ENCODE measurements at places on chromosomes 7 and 10.

- no peak for DNase-seq
These were observed 502.0 kb upstream of the CELF2 start for GRCh38 chr10:10515479-10516204.

DNA sequence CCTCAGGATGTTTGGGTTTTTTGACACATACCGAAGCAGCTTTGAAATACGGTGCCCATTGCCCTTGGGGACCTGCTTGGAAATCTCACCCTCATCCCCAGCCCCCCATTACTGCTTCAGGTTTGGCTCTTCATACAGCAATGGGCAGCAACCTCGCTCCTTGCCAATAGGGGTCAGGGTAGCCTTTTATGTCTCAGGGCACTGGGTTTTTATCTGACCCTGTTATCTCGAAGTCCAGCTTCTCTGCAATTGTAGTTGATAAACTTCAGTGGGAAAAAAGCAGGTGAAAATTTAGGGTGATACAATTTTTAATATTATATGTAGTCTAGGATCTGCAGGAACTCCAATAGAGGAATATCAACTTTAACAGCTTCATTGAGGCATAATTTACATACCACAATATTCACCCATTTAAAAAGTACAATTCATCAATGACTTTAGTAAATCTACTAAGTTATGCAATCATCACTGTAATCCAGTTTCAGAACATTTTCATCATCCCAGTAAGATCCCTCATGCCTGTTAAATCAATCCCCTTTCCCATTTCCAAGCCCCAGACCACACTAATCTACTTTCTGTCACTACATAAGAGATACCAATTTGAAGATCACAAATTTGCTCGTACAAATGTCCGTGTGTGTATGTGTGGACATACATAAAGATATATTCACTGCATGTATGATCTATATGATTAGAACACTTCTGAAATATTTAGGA is 386.2 kb downstream of the KCNMA1 start:
- DNase-seq, result peak; percentile 59

DNA sequence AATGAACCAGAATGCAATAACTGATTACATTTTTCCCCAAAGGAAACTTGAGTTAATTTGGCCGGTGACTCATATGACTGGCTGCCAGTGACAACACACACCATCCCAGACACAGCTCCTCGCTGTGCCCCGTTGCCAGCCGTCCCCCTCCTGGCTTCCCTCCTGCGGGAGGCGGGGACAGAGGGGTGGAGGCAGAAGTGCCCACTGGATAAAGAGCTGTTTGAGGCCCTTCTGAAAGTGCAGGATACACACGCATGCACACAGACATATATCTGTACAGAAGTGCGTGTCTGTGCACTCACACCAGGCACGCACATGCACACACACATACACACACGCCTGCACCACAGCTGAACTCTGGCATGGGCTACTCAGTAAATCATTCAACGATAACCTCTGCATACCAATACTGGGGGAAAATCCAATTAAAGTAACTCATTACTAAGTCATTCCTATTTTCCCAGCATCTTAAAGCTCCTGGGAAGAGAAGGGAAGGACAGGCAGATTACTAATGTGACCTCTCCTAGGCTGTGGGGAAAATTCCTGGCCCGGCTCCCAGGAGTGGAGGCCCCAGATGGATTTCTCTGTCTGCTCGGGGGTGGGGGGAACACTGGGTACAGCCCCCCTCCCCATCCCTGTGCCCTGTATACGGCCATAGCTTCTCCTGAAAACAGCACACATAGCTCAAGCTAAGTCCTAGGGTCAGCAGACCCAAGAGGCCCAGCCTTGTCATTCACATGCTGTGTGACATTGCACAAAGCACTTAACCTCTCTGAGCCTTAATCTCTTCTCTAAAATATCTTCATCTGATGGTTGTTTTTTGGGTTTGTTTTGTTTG is 52.3 kb upstream of the MYL10 start:
- peak; percentile 94 for DNase-seq

DNA sequence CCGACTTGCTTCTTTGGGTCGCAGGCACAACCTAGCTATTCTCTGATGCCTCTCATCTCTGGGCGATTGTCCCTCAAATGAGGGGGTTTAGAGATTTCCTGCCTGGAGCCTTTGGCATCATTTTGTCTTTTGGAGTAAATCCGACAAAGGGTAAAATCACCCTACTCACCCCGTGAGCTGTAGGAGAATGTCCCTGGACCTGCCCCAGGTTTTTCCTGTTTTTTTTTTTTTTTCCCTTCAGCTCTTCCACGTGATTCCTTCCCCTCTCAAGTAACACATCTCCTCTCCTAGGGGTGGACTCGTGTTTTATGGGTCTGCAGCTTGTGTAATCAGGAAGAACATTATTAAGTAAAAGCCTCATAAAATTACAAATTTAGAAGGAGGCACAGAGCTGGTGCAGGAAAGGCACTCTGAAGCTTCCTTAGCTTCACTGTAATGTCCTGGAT is 128.4 kb upstream of the ZNF746 start:
- no peak for DNase-seq

DNA sequence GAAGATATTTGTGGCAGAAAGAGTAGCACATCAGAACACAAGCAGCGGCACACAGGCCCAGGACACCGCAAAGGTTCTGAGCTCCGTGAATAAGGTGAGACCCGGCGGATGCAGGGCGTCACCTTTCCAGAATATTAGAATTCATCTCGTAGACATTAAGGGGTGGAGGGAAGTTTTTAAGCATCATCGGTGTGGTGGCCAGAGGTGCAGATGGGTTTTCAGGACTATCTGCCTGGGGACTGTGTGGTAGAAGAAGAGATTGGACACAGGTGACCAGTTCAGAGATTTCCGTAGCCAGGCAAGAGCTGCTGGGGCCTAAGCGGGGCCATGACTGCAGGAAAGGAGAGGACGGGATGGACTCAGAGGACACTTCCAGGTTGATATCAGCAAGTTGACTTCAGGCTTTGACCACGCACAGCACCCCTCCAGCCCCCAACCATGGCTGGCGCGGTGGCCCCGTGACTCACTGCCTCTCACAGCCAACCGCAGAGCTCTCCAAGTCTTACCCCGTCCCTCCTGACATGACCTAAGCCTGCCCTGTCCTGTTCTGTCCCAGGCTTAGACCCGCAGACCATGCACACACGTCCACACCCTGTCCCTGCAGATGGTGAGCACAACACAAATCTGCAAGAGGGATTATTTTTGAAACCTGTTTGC is 97.2 kb downstream of the OAT start:
- no peak for DNase-seq

DNA sequence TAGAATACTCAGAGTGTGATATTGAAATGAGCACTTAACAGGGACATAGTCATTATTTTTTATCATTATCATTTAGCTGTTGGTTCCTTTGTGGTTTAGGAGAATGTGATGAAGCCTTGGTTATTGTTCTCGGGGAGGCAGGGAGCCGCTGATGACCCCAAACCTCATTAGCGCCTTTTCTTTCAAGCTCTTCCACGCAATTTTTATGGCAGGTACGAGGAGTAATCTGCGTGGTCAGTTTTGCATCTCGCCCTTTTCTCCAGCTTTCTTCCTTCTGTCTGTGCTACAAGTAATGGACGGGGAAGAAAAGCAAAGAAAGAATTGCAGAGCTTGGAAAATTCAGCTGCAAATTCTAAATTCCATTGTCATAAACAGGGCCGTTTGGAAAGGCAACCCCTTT is 338.4 kb downstream of the GLRX3 start:
- DNase-seq, result no peak

- no peak for DNase-seq
These were observed 8.3 kb upstream of the ELAPOR2 start for GRCh38 chr7:87067788-87068187.

- peak; percentile 53 for DNase-seq
These were observed 93.3 kb downstream of the BMS1 start for GRCh38 chr10:42875798-42876341.

DNA sequence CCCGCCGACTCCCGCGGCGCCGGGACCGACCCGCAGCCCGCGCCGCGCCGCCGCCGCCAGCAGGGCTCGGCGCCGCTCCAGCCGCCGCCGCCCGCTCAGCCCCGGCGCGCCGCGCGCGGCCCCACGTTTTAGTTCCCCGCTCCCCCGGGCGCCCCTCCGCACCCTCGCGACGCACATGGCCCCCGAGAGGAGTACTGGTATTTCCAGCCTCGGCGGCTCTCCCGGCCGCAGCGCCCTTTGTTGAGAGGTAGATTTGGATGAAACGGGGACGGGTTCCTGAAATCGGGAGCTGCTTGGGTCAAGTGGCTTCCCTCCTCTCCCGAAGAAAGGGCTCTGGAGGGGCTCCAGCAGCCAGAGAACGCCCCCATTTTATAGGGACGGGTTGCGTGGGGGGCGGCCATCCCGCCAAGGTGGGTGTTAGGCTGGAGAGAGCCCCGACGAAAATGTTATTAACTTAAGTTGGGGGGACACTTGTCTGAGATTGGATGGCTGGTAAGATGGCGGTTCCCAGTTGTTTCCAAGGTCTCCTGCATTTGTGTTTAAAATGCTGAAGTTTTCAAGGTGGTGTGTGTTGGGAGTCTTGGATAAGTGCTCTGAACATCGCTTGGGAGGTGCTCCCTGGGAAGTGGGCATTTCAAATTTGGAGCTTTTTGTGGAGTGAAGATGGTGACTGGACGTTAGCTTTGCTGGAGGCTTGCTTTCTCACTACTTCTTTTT is 1.2 kb downstream of the BMI1 start:
- DNase-seq, result peak; percentile 63

DNA sequence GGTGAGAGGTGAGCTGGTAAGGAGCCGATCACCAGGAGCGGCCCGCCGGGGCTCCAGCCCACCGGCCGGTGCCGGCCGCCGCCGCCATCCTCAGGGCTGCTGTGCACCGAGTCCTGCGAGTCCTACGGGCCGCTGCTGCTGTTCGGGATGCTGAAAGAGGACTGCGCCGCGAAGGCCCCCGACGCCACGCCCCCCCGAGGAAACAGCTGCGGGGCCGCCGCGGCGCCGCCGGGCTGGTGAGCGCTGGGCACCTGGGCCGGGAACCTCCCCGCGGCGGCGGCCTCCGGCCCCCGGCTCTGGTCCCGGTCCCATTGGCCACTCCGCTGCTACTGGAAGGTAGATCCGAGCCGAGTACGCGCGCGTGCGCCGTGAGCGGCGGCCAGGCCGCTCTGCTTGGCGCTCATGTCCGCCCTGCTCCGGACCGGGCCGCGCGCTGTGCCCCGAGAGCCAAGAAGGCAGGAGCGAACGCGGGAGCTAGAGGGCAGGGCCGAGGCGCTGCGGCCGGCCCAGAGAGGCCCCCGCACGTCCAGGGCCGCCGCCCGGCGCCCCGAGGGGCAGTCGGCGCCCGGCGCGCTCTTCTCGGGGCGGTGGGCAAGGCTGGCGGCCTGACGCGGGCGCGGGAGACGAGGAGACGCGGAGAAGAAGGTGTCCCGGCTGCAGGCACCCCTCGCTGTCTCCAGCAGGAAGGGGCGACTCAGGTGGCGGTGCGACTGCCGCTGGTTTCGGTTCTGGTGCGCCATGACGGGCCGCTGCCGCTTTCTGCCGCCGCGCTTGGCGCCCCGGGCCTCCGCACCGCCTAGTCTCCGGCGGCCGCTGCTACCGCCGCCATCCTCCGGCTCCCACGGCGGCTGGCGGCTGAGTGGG is 121.3 kb upstream of the WIPF3 start:
- DNase-seq, result peak; percentile 84

GRCh38 chr7:28761505-28761904 is 196.6 kb downstream of the TRIL start:
- DNase-seq, result no peak

DNA sequence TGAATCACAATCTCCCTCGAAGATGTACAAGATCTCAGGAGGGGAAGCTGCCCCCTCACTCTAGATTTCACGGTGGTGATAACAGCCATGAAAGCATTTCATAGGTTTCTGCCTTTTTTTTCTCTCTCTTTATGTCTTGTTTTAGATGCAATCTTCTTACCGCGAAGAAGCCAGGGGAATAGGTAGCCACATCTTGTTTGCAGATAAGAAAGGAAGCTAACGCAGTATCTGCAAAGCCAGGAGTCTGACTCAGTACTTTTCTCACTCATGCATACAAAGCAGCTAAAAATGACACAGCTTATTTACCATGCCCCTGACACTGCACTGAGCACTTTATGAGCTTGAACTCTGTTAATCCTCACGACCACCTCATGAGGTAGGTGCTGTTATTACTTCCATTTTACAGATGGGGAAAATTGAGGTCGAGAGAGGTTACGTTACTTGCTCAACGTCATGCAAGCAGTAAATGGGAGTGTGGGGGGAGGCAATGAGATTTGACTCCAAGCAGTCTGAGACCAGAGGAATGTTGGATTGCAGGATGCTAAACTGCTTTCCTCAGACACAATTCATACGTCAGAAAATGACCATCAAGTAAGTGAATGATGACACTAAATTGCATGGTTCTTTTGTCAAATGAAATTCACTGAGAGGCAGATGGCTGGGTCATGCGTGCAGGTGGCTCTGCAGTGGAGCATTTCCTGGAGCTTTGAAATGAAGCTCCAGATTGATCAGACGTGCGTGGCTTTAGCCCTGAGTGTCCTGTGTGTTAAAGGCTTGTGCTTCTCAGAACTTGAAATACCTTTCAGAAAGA is 3.3 kb downstream of the MAP3K8 start:
- peak; percentile 67 for DNase-seq

DNA sequence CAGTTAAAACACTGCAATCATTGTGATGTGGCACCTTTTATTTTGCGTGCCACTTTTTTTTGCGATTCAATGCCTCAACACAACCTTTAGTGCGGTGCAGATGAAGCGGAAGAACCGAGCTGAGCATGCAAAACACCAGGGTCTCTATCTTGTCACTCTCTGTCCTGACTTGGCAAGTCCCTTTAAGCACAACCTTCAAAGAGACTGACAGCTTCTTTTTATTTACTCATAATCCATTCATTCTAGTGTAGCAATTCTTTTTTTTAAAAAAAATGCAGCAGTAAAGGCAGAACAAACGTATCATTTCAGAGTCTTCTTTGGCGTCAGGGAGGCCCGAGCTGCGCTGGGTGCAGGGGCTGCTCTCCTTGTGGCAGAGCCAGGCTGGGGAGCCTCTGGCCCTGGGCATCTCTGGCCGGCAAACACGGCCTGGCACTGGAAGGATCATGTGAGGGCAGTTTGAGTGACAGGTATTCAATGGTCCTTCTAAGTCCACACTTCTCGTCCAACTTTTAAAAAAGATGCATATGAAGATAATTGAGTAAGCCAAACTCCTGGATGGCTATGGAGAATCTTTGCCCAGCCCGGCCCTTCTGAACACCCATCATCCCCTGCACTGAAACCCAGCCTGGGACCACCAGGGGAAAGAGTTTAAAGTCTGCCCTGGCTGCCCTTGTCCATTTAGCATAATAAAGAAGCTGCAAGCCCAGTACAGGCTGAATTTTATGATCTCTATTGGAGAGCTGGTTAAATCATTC is 3.9 kb downstream of the PTF1A start:
- DNase-seq, result no peak
